ENCODE measurements at places on chromosomes 2 and 18.
A peak's percentile ranks its signal among the peaks of the same experiment; 100 is the strongest.

DNA sequence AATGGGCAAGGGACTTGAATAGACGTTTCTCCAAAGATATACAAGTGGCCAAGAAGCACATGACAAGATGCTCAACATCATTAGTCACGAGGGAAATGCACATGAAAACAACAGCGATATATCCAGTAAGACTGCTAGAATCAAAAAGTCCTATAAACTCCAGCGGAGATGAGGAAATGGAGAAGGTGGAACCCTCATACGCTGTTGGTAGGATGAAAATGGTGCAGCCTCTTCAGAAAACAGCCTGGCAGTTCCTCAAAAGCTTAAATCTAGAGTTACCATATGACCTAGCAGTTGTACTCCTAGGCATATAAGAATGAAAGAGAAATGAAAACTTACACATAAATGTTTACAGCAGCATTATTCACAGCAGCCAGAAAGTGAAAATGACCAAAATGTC, 48.1 kb downstream of the HPCAL1 start:
- no peak overlapping the region for H3K27ac ChIP-seq
- H3K4me3 ChIP-seq: no peak overlapping the region
- peaks cover 28% of the 10 kb centered on the region for H3K4me1 ChIP-seq
- DNase-seq: no peak
- peaks cover 3% of the 10 kb centered on the region for H3K27me3 ChIP-seq

DNA sequence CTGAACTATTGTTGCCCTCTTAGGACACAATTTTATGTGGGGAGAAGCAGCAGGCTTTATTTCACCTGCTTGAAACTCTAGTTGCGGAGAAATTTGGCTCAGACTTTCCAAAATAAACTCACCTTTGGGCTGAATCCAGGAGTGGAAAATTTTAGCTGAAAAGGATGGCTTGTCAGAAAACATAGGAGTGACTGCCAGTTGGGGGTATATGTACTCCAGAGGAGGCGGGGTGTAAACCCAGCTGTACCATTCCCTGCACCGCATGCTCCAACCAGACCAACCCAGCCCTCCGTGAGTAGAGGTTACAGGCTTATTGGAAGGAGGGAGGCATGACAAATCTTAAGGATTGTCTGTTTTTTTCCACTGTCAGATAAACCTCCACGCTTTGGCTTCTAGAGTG, 53.8 kb downstream of the PRKCE start:
- peaks cover 23% of the 10 kb centered on the region for H3K36me3 ChIP-seq
- H3K27ac ChIP-seq: no peak overlapping the region
- H3K4me1 ChIP-seq: peaks cover 6% of the 10 kb centered on the region
- H3K27me3 ChIP-seq: peaks cover 4% of the 10 kb centered on the region

GRCh38 chr2:145038041-145038525, 518.2 kb upstream of the ZEB2 start:
- no peaks in the 10 kb centered on the region for H3K4me1 ChIP-seq
- H3K27ac ChIP-seq: no peak overlapping the region
- no peaks in the 10 kb centered on the region for H3K27me3 ChIP-seq
- no peaks in the 10 kb centered on the region for H3K36me3 ChIP-seq
- H3K4me3 ChIP-seq: no peak overlapping the region
- no peak for DNase-seq

DNA sequence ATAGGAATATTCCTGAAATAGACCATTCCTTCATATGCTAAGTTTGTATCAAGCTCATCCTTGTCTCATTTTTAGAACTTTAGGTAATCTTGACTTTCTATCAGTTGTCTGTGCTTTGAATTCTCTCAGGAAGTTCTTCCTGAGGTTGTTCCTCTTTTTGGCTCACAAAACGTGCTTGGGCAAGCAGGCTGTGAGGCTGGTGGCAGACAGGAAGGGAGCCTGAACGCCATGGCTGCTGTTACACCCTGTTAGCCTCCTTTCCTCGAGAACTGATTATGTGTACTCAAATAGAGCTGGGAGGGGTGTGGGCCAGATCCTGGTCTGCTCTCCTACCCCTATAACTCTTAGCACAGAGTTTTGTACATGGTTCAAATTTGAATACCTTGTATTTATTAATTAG, 136.4 kb upstream of the CELF4 start:
- peaks cover 5% of the 10 kb centered on the region for H3K27me3 ChIP-seq
- no peaks in the 10 kb centered on the region for H3K36me3 ChIP-seq
- DNase-seq: no peak
- H3K4me1 ChIP-seq: peaks cover 9% of the 10 kb centered on the region
- H3K4me3 ChIP-seq: no peak overlapping the region

GRCh38 chr2:187174582-187174981, 273.5 kb downstream of the CALCRL start:
- H3K4me1 ChIP-seq: peaks cover 3% of the 10 kb centered on the region
- peaks cover 5% of the 10 kb centered on the region for H3K27me3 ChIP-seq
- H3K27ac ChIP-seq: no peak overlapping the region
- no peak for DNase-seq

GRCh38 chr2:38552259-38552658, 50.5 kb downstream of the HNRNPLL start:
- H3K27me3 ChIP-seq: peaks cover 4% of the 10 kb centered on the region
- H3K4me1 ChIP-seq: peaks cover 10% of the 10 kb centered on the region
- no peak for DNase-seq

- peaks cover 8% of the 10 kb centered on the region for H3K4me1 ChIP-seq
- no peak overlapping the region for H3K4me3 ChIP-seq
- no peak for DNase-seq
- H3K27me3 ChIP-seq: peaks cover 5% of the 10 kb centered on the region
- H3K27ac ChIP-seq: no peak overlapping the region
Measured at GRCh38 chr2:29014331-29014730, 33.2 kb downstream of the TOGARAM2 start.

DNA sequence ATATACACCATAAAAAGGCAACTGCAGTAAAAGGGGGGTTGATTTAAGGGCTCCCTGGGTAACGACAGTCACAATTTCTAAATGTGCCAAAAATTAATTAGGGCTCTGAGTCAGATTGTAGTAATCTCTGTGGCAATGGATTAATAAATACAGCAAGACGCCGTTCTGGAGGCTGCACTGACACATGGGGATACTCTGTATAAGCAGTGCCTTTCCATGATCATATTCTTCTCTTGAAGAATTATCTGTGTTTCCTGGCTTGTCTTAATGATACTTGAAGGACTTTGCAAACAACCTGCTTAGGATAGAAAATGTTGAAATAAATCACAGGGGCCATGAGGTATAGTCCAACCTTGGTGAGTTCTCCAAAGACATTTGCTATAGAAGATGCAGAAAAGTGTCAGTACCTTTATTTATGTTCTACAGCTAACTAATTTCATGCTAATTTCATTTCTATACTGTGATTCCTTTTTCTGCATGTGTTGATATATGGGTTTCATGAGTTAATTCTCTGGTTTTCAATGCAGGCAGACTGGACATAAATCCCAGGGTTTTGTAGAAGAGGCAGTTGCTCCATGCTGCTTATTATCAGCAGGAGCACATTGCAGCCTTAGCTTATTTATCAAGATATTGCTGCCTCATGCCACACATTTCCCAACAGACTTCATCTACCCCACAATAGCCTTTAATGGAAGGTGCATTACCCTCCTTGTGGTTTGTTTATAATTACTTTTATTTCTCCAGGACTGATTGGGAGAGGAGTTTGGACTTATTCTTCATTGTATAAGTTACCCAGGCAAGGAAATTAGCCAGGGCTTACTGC, 54.8 kb downstream of the HNMT start:
- H3K36me3 ChIP-seq: no peaks in the 10 kb centered on the region
- H3K27ac ChIP-seq: no peak overlapping the region
- DNase-seq: no peak
- H3K4me1 ChIP-seq: no peaks in the 10 kb centered on the region
- no peak overlapping the region for H3K4me3 ChIP-seq

DNA sequence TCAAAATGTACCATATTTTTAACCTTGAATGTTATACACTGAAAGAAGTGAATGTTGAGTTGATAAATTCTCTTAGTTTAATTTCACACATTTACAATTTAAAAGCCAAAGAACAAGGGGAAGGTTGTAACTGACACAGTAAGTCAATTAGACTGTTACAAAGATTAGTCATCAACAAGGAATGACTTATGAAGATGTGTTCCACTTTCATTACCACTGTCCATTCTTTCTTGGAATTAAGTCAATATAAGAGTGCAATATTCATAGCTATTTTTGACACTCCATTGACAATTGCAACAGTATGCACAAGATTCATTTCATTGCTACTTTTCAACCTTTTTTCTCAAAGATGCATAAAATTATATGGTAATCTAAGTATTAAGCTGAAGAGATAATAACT, 291.3 kb downstream of the RIT2 start:
- DNase-seq: no peak
- no peaks in the 10 kb centered on the region for H3K36me3 ChIP-seq
- H3K4me1 ChIP-seq: no peaks in the 10 kb centered on the region
- H3K27ac ChIP-seq: no peak overlapping the region
- H3K27me3 ChIP-seq: no peaks in the 10 kb centered on the region
- no peak overlapping the region for H3K4me3 ChIP-seq

GRCh38 chr2:64750001-64750816, 96.5 kb upstream of the SERTAD2 start:
- peak overlapping the region; percentile 88 for H3K27ac ChIP-seq
- H3K27me3 ChIP-seq: peaks cover 6% of the 10 kb centered on the region
- peak overlapping the region; percentile 97 for H3K4me3 ChIP-seq
- H3K4me1 ChIP-seq: peaks cover 10% of the 10 kb centered on the region
- DNase-seq: peak; percentile 42
- H3K36me3 ChIP-seq: no peaks in the 10 kb centered on the region

Data from endothelial cell (in vitro differentiated cells).